ENCODE measurements at places on chromosomes 6 and 20.

DNA sequence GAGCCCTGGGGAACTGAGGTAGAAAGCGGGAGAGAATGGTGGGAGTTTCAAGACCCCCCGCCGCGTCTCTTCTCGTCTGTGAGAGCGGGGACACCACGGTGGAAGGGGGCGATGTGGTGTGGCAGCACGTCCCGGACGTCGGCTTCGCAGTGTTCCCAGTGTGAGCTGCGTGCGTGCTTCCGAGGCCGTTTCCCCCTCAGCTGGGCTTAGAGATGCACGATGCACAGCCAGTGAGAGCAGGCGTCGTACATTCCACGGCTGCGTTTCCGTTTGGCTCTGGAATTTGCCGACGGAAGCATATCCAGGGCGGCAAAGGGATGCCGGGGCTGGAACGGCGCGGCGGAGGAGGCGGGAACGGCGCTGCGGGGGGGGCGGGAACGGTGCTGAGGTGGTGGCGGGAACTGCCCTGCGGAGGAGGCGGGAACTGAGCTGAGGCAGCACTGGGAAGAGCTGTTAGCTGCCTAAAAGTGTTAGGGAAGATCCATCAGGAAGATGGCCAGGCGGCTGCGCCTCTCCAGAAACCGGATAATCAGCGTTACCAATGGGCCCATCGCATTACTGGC, 37.7 kb downstream of the KIF25 start:
- peak; percentile 39 for DNase-seq

- no peak for DNase-seq
These were observed 91.0 kb upstream of the SNX9 start for GRCh38 chr6:157732007-157732406.

DNA sequence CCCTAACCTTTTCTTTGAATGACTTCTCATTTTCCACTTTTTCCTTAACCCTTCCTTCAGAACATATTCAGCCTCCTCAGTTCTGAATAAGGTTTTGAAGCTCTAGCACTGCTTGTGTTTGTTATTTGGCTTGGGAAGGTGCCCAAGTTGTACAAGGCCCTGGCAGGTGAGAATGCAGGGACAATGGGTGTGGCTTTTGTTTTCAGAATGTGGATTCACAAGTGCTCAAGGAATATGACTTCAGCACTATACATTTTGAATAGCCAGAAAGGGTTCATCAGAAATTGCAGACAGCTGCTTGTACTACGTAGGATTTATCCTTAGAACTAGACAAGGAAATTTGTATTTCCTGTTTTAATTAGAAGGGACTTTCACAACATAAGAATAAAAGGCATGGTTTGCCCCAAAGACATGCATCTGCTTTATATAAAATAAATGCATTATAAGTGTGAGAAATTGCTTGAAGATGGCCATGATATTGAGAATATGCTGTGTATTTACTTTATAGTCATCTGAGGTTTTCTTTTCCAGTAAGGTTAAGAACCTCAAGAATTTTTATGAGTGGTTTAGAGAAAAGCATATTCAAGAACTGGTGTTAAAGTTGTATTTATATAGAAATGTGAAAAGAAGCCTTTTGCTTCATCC, 29.3 kb upstream of the PRDM1 start:
- DNase-seq, result no peak

- DNase-seq, result no peak
These were observed 58.6 kb downstream of the DAAM2 start for GRCh38 chr6:39850736-39851297.

DNA sequence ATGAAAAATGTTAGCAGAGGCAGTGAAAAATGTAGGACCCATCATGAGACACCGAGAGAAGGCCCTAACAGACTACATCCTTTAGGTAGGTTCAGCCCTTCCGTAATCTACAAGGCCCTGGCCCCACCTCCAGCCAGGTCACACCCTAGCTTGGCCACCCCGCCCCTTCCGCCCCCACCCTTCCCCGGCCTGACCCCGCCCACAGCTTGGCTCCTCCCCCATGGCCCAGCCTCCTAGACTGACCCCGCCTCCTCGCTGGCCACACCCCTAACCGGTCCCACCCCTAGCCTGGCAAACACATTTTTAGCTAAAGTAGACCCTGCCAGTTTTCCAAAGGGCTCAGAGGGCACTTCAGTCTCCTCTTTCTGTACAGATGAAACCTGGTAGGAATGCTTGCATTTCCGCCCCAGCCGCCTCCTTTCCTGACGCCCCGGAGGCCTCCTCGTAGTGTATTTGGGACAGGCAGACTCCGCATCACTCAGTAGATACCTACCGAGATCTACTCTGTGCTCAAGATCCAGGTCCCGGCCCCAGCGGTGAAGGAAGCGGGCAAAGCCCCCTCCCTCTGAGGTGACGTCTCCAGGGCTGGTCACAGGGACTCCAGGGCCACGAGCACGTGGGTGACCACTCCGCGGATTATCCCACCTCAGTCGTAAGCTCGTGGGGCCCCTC, 443.5 kb downstream of the PREX1 start:
- no peak for DNase-seq

DNA sequence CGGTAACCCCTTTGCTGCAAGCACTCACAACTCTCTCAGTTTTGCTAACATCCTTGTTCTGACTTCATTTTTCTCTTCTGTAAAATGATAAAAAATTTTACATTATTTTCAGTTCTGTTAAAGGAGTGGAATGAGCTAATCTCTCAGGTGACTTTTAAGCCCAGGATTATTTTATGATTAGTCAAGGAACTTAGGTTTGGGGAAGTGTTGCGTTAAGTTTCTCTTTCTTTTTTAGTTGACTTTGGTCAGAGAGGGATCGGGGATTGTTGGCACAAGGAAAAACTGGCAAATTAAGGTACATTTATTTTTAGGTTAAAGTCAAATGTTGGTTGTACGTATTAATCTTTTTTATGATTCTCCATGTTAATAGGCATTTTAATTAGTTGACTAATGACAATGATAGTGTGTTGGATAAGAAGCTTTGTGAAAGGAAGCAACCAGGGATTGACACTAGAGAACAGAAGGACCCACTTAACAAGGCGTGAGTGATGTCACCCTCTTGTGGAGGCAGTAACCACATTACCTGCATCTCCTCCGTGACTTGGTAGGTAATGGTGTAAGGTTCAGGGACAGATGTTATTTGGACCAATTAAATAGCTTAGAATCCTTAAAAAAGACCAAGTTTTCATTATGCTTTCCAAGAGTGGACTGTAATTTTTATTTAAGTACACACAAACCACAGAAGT, 31.6 kb downstream of the CD83 start:
- no peak for DNase-seq

GRCh38 chr20:23349338-23350195, 1.0 kb upstream of the NXT1 start:
- no peak for DNase-seq

DNA sequence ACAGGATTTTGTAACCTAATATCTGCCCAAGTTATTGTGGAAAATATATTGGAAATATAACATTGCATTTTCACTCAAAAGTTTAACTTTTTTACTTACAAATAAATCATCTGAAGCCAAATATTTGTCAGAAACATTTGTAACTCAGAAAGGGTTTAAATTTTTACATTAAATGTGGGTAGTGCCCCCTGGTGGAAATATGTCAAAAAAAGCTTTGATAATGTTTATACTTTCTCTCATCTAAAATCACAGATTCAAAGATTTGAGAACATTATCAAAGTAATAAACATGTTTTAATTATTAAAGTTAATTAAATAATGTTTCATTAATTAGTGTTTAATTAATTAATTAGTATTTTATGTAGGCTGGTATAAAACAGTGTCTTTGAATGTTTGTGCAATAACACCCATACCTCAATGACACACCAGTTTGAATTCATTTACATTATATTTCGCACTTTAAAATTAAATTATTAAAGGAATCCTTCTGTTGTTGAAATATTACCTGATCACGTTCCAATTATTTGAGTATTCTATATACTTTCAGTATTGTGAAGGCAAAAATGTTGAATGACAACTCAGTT, 320.1 kb upstream of the FKBP1C start:
- peak; percentile 19 for DNase-seq

DNA sequence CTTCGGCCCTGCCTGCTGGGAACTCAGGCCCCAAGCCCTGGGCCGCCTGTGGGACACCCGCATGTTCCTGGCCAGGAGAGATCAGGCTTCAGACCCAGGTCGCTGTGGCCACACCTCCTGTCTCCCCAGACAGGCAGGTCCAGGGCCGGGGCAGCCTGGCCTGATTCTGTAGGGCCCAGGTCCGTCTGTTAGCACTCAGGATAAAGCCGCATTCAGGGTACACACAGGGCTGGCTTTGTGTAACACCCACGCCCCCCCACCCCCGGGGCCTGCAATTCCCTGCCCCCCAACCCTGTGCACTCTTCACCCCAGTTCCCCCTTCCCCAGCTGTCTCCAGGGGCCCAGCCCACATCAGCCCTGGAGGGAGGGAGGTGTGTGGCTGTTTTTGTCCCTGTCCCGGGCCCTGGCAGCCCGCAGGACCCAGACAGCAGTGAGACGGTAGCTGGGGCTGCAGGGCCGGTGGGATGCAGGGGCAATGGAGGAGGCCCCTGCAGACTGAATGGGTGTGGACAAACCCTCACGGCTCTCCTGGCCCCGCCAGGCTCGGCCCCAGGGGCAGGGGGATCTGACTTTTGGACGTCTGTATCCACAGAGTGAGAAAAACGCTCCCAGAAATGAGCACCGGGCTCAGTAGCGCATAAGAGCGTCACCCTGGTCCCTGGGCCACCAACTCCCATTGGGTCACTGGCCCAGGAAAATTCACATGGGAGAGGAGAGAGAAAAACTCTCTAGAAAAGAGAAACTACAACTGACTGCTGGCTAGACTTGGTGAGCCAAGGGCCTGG, 42.4 kb upstream of the ZBP1 start:
- no peak for DNase-seq

- DNase-seq, result no peak
These were observed 225.3 kb upstream of the HTR1E start for GRCh38 chr6:86712039-86712438.

GRCh38 chr20:58014628-58015315, 213.7 kb downstream of the ANKRD60 start:
- DNase-seq, result no peak

DNA sequence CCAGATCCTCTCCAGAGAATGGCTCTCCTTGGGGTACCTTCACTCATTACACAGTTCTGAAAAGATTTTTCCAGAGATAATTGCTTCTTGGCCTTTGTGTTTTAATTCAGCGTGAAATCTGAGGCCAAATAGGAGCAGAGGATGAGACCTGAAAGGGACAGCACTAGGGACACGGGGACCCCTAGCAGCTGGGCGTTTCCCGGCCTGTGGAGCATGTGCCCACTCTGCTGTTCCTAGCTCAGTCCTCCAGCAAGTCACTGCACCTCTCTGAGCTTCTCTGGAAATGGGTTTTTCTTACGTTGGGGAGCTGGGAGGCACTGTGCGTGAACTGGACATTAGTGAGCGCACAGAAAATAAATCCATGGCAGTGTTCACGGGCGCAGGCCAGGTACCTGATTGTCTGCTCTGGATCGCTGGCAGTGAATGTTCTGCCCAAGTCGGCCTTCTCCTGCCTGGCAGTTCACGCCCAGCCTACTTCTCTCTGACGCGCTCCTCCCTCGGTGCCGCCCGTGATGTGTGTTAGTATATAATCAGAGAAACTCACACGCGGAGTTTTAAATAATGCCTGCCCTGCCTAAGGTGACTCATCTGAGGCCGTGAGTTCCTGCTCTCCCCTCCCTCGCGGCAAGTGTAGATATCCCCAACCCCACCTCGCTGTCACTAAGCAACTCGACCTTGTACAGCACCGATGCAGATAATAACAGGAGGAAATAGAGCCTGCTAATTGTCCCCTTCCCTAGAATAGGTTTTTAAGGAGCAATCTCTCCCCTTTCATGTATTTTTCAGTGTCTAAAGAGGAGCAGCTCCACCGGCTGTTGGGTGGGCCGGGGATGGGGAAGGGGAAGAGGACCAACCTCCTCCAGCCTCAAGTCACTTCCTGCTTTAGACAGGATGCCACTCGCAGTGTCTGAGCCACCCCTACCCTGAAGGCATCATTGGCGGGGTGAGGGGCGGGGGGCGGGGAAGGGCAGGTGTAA, 2.7 kb upstream of the TUBB2A start:
- DNase-seq, result no peak

GRCh38 chr6:163014736-163015135, 287.0 kb downstream of the PACRG start:
- no peak for DNase-seq

DNA sequence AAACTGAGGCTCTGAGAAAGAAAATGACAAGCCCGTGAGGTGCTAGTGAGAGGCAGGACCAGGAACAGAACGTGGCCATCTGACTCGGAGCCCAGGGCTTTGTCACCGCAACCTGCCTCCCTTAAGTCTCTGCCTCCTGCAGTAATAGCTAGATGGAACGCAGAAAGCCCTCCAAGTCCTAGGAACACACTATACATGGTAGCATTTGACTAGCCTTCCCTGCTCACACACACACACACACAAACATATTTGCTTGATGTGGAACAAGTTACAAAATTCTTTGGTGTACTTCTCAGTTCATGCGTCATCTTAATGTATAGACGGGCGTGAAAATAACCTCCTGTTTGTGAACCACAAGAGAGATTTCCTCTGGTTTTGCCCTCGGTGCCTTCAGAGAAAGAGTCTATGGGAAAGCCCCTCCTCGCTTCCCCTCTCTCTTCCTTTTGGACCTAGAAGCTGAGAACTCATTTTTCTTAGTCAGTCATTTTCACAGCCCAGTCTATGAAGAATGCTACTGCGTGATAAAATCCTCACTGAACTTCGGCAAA, 38.8 kb downstream of the C6orf52 start:
- no peak for DNase-seq

GRCh38 chr6:113758826-113759574, 98.1 kb upstream of the MARCKS start:
- no peak for DNase-seq

- DNase-seq, result no peak
These were observed 195.7 kb upstream of the SASH1 start for GRCh38 chr6:148146717-148147462.

GRCh38 chr6:126788861-126789365, 329.6 kb upstream of the RSPO3 start:
- DNase-seq, result no peak

- DNase-seq, result no peak
These were observed 24.2 kb upstream of the PPP1R14C start for GRCh38 chr6:150118627-150119026.

DNA sequence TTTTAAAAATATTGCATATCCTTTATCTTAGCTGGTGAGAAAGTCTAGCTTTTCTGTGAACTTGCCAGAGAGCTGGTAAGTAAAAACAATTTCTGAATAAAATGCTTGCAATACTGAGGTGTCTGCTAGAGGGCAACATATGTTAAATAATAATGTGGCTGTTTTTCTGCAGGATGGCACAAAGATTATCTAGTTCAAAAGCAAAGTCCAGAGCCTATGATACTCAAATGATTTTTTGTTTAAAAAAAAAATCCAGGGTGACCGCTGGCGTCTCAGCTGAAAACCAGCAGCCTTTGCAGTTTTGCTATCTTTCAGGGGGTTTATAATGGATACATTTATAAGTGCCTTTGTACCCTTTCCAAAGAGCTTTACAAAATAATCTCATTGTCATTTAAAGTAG, 194.9 kb downstream of the PHACTR1 start:
- peak; percentile 66 for DNase-seq

DNA sequence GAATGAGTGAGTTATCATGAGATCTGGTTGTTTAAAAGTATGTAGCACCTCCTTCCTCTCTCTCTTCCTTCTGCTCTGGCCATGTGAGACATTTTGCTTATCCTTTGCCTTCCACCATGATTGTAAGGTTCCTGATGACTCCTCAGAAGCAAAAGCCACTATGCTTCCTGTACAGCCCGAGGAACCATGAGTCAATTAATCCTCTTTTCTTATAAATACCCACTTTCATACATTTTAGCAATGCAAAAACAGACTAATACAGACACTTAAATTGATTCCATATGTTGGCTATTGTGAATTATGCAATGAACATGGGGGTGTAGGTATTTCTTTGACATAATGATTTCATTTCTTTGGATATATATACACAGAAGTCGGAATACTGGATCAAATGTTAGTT, 792.8 kb upstream of the EYS start:
- DNase-seq, result no peak
